Parietal lobe (tissue), 2 donors: ENCODE measurements at places on chromosomes 7 and 10. TPM values are rescaled to one million over a fixed set of nuclear protein-coding genes. Genes with fewer than 3 reads are reported as not detected.

UNCX gene
- total RNA-seq, result not detected

LDB3 gene
- not detected for total RNA-seq

SHOC2 gene
- total RNA-seq, result 115 TPM

SLC29A4 gene
- total RNA-seq, result 24.4 TPM

BEND7 gene
- 14.4 TPM for total RNA-seq

PRLHR gene
- 3.8 TPM for total RNA-seq

KIF11 gene
- 8.5 TPM for total RNA-seq

CFAP69 gene
- 9.1 TPM for total RNA-seq

SFRP4 gene
- total RNA-seq, result 1.6 TPM

PVRIG gene
- not detected for total RNA-seq

IDI2 gene
- total RNA-seq, result not detected

BMS1 gene
- 14.7 TPM for total RNA-seq

TRIM50 gene
- not detected for total RNA-seq

PNLIPRP1 gene
- total RNA-seq, result not detected

STARD3NL gene
- total RNA-seq, result 56.7 TPM

CLCN1 gene
- total RNA-seq, result not detected

ZP3 gene
- total RNA-seq, result 0.94 TPM

LDB1 gene
- total RNA-seq, result 103 TPM

CHN2 gene
- 126 TPM for total RNA-seq

PLPP4 gene
- total RNA-seq, result 22.5 TPM

EPHB4 gene
- total RNA-seq, result 11.0 TPM

RNF32 gene
- total RNA-seq, result 2.8 TPM

PKD1L1 gene
- 0.94 TPM for total RNA-seq

SPDYE6 gene
- not detected for total RNA-seq

FRAT1 gene
- total RNA-seq, result 4.7 TPM

CDK1 gene
- total RNA-seq, result 27.5 TPM

PCDH15 gene
- 14.7 TPM for total RNA-seq

COPG2 gene
- total RNA-seq, result 51.3 TPM

C10orf105 gene
- total RNA-seq, result 0.31 TPM

LLCFC1 gene
- total RNA-seq, result not detected

TUBAL3 gene
- total RNA-seq, result not detected

CYP3A4 gene
- total RNA-seq, result not detected

TAC1 gene
- 7.8 TPM for total RNA-seq

TBX20 gene
- total RNA-seq, result not detected

TMEM270 gene
- not detected for total RNA-seq

SNX10 gene
- total RNA-seq, result 24.1 TPM

MTURN gene
- 287 TPM for total RNA-seq

ACTR3C gene
- 12.2 TPM for total RNA-seq

TMEM130 gene
- total RNA-seq, result 6.3 TPM

C10orf53 gene
- not detected for total RNA-seq

FAM25C gene
- not detected for total RNA-seq

GPR146 gene
- total RNA-seq, result 1.3 TPM

AVPI1 gene
- total RNA-seq, result 0.94 TPM

SEC61A2 gene
- 65.4 TPM for total RNA-seq
